ENCODE measurements at places on chromosomes 6 and 20.

- no peak for DNase-seq
Measured at GRCh38 chr6:157019115-157019641, 242.0 kb downstream of the ARID1B start.

GRCh38 chr20:23550227-23550626 is 18.1 kb downstream of the CST9L start:
- no peak for DNase-seq

- no peak for DNase-seq
Measured at GRCh38 chr6:36769676-36770499, 69.4 kb downstream of the CPNE5 start.

DNA sequence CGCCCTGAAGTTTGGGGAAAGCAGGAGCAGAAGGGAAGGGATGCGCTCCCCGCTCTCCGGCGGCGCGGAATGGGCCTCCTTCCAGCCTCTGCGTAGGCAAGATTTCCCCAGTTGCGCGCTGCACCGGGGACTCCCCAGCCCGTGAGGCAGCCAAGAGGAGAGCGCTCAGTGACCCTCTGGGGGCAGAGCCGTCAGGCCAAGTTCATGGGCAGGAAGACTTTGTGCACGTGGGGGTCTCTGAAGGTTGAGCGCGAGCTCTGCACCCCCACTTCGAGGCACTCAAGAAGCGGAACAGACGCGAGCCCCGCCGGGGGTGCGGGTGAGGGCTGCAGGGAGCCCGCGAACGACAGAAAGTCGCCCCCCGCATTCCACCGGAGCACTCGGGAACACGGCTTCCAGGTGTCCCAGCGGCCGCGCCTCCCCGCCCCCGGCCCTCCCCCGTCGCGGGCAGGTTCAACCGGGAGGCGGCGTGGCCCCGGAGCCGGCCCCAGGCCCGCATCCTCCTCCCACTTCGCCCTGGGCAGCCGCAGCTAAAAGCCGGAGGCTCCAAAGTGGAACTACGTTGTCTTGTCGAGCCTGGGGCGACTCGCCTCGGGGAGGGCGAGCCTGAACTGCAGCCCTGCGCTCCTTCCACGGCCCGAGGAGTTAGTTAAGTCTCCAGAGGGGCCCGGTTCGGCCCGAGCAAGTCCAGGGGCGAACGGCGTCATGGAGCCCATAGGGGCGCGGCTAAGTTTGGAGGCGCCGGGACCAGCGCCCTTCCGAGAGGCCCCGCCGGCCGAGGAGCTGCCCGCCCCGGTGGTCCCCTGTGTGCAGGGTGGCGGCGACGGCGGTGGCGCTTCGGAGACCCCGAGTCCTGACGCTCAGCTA is at the start of gene PPP1R3G:
PPP1R3G (plus strand) TSS at position 561 of the 867 bp plus-strand sequence; CDS start at position 706, 145 bp downstream.
- DNase-seq, result no peak

DNA sequence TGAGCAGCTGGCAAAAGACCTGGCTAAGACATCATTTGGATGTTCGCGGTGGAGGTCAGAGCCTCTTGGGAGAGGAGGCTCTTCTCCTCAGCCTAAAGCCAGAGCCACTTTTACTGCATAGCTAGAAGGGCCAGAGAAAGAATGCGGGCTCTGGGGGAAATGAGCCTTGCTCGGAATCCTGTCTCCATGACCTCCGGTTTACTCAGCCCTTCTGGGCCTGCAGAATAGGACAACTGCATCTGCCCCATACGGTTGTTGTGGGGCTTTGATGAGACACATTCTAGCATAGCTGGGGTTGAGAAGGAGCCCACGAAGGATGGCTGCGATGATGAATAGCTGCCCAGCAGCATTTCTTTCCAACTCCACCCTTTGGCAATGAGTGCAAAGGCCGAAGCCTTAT is 115.0 kb upstream of the SLC22A23 start:
- no peak for DNase-seq

GRCh38 chr6:90195094-90195829 is 101.4 kb downstream of the BACH2 start:
- no peak for DNase-seq

- DNase-seq, result no peak
Measured at GRCh38 chr6:57040011-57040410, 6.5 kb upstream of the KIAA1586 start.

DNA sequence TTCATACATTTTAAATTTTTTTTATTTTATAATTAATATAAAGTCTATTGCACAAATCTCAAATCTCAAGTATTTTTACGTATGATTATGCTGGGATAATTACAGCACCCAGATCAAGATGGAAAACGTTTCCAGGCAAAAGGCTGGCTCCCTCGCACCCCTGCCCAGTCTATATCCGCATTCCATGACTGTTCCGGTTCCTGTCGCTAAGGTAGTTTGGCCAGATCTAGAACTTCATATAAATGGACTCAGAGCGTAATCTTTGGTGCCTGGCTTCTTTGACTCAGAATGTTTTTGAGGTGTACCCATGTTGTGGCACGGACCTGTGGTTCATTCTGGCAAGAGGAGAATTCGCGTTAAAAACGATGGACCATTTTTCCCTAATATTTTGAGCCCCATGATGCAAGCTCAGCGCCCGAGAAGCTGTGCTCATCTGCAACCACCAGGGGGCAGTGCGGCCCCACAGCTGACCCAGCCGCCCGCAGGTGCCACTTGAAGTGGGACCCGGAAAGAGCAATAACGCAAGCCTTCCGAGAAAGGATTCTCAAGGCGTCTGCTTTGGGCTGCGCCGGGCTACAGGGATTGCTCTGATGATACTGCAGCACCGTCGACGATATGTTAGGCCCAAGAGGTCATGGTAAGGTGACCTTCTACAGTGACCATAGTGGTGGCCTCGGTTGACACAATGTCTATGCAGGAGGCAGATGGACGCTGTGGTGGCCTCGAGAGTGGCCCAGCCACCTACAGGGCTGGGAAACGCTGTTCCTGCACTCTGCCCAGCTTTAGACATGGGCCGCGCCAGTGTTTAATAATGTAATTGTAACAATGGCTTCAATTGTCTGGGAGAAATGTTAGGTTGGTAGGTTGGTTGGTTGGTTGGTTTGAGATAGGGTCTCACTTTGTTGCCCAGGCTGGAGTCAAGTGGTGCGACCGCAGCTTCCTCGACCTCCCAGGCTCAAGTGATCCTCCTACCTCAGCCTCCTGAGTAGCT is 160.1 kb downstream of the ZMYND8 start:
- DNase-seq, result peak; percentile 69

DNA sequence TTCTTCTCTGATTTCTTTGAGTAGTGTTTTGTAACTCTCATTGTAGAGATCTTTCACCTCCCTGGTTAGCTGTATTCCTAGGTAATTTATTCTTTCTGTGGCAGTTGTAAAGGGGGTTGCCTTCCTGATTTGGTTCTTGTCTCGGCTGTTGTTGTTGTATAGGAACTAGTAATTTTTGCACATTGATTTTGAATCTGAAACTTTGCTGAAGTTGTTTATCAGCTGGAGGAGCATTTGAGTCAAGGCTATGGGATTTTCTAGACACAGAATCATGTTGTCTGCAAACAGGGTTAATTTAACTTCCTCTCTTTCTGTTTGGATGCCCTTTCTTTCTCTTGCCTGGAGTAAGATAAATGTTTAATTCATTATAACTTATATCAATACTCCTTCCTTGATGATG is 86.4 kb downstream of the OLIG3 start:
- no peak for DNase-seq

- DNase-seq, result no peak
Measured at GRCh38 chr6:158496700-158497099, 63.2 kb upstream of the TMEM181 start.

DNA sequence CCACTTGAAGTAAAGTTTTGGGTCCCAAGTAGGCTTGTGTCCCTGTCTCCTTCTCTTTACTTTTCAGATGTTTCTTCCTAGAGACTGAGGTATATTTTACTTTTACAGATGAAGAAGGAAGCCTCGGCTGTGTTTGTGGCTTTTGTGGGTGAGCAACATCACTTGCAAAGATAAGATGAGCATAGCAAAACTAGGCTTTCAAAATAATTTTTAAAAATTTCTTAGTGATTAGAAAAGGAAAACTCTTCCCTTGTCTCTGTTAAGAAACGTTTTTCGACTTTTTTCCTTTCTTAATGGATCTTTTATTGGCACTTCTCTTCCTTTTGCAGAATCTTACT is 7.6 kb downstream of the PTPN1 start:
- DNase-seq, result no peak

DNA sequence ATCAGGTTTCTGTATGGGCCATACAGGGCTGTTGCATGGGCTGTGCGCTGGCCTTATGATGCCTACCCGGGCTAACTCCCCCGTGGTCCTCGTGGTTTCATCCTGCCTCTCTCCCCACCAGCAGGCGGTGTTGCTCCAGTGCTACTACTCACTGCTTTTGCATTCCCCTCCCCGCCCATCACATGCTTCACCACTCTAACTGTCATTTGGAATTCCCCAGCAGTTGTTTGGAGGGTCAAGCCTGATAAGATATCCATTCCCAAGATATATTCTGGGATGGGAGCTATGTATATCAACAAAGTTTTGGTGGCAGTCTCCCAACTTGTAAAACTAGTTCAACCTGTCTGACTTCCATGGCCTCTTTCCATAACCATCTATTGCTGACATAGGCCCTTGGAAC is 233.2 kb upstream of the SOX4 start:
- DNase-seq, result no peak

GRCh38 chr6:18160911-18161310 is 5.7 kb downstream of the KDM1B start:
- DNase-seq, result no peak

DNA sequence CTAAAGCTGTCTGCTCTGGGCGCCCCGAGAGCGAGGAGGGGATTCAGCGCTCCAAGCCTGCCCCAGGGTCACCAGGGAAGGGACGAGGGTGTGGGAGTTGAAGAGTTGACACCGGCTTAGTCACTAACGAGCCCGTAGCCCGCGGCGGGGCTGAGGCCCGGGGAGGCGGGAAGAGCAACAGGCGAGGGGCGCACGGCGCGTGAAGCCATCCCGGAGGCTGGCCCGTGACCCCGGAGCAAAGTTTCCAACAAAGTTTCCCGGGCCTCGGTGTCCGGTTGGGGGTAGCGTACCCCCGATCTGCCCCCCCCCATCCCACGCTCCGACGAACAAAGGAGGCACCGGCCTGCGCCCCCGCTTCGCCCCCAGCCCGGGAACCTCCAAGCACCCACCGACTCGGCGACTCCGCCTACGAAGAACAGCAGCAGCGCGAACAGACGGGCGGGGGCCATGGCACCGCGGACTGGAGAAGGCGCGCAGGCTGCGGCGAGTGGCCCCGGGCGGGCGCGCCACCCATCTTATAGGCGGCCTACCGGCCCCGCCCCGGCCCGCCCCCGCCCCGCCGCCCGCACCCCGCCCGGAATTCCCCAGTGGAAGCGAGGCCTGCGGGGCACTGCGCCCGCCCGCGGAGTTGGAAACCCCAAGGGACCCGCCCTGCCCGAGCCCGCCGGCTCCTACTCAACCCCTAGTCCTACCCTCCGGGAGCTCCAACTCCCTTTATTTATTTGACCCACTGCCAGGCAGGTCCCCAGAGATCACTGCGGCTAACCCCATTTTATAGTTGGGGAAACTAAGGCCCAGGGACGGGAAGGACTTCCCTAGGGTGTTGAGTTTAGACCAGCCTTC is at the start of gene SDC4:
SDC4 (minus strand) TSS at position 489 of the 843 bp plus-strand sequence; CDS start at position 449, 40 bp downstream.
- peak; percentile 51 for DNase-seq

- DNase-seq, result no peak
Measured at GRCh38 chr6:39281312-39281980, 32.8 kb downstream of the KCNK17 start.

GRCh38 chr20:46206025-46206424 is 87.9 kb downstream of the CD40 start:
- DNase-seq, result peak; percentile 72

- no peak for DNase-seq
Measured at GRCh38 chr20:533526-533925, 10.1 kb downstream of the CSNK2A1 start.

All from Ammon's horn (tissue), 1 donor.